ENCODE measurements at places on chromosomes 4 and X. TPM values are rescaled to one million over a fixed set of nuclear protein-coding genes. Genes with fewer than 3 reads are reported as not detected.
A peak's percentile ranks its signal among the peaks of the same experiment; 100 is the strongest.

- ATAC-seq, result no peak
Measured at GRCh38 chrX:118350706-118351105, 4.8 kb downstream of the WDR44 start.

- peak; percentile 53 for ATAC-seq
Measured at GRCh38 chr4:140281828-140282552, 91.5 kb upstream of the SCOC start.

DNA sequence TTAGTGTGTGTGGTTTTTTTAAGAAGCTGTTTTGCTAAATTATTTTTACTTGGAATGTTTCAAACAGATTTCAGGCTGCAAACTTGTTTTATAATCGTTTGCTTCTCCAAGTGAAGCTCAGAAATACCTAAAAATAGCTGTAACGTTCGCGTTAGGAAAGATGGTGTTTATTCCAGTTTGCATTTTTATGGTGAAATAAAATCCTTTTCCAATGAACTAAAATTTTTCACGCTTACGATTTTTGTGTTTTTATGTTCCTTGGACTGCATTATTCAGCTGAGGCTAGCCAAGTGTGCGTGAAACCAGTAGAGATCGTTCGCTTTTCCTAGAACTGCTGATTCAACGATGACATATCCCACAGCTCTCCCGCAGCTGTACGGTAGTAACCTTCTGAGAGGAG is 10.9 kb downstream of the AKAP17A start:
- no peak for ATAC-seq

- ATAC-seq, result no peak
Measured at GRCh38 chr4:1177274-1178141, 5.1 kb upstream of the SPON2 start.

GRCh38 chrX:101749436-101749835 is 89.8 kb upstream of the ARMCX2 start:
- no peak for ATAC-seq

DNA sequence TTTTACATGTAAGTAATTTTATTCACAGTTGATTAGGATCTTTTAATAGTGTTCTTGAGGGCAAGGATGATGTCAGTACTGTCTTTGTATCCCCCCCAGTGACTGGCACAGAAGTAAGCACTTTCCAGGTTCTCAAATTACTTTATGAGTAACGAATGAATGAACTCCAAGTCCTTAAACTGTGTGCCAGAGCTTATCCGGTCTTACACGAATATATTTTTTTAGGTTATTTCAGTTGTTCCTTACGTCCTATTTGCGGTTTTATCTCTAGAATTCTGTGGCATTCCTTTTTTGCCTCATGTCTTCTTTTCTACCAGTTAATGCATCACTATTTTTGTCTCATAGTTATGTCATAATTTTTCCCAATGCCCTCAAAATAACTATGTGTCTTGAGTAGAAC is 106.9 kb upstream of the MID1IP1 start:
- ATAC-seq, result no peak

GRCh38 chrX:24264383-24264782 is 49.5 kb downstream of the SUPT20HL2 start:
- no peak for ATAC-seq

GRCh38 chr4:133493776-133494175 is 344.7 kb downstream of the PCDH10 start:
- no peak for ATAC-seq

The PFKFB1 gene
- total RNA-seq, result 0.52 TPM

GRCh38 chr4:4735870-4736269 is 123.6 kb upstream of the MSX1 start:
- ATAC-seq, result peak; percentile 72

DNA sequence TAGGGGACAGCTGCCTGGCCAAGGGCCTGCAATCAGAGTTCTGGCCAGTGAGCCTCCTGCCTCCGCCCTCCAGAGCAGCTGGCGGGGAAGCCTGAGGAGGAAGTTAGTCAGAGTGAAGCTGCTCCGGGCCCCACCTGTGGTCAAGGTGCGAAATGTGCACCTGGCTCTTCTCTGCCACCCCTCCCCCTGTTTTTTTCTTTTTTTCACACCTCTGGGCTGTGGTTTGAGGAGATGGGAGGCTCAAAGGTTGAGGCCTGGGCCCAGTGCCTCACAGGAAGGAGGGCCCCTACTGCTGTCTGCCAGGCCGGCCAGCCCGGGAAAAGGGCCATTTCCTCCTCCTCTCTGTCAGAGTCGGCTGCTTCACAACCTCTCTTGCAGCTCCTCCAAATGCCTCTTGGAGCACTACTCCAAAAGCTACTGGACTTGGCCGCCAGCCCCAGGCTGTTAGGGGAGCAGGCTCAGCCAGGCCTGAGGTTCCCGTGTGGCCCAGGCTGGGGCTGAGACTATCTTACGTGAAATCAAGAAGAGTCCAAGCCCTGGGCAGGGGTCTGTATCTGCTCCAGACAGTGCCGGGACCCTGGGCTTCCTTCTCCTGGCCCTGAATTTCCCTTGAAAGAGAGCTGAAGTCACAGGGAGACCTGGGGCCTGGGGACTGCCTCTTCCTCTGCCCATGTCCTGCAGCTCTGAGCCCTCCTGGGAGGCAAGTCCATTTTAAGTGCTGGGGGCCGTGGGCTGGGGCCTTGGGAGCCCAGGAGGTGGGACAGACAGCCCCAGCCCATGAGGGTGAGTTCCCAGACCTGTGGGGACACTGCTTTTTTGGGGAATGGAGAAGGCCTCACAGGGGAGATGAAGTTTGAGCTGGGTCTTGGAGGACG is 4.5 kb upstream of the CXCR3 start:
- no peak for ATAC-seq

GRCh38 chr4:15996773-15997172 is 33.8 kb upstream of the FGFBP2 start:
- ATAC-seq, result no peak

- ATAC-seq, result no peak
Measured at GRCh38 chr4:47071901-47072341, 40.6 kb downstream of the GABRB1 start.

DNA sequence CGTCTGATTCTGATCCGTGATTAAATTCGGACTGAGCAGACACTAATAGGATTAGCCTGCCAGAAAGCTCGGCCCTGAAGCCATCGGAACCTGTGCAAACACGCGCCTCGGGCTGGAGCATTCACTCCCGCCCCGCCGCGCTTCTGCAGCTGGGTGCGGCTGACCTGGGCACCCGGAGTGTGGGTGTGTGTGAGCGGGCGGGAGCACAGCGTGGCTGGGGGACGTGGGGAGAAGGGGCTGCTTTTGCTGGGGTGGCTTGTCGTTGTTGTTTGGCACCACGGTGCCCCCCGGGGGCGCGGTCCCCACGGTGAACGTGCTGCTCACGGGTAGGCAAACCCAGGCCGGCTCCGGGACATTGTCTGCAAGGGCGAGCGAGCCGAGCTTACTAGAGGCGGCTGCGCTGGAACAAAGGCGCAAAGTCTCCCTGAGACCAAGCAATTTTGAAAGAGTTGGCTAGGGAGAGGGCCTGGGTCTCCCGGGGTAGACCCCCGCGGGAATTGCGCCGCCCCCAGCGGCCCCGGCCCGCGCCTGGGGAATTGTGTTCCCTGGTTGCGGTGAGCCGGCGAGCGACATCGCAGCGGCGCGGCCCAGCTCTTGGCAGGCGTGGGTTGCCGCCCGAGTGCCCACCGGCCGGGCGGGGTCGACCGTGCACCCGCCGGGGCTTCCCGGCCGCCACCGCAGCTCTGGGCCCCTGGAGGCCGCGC is 1.4 kb downstream of the MAMLD1 start:
- ATAC-seq, result peak; percentile 11

The PHEX gene
- 0.23 TPM for total RNA-seq

- no peak for ATAC-seq
Measured at GRCh38 chr4:125725957-125726525, 411.3 kb downstream of the FAT4 start.

DNA sequence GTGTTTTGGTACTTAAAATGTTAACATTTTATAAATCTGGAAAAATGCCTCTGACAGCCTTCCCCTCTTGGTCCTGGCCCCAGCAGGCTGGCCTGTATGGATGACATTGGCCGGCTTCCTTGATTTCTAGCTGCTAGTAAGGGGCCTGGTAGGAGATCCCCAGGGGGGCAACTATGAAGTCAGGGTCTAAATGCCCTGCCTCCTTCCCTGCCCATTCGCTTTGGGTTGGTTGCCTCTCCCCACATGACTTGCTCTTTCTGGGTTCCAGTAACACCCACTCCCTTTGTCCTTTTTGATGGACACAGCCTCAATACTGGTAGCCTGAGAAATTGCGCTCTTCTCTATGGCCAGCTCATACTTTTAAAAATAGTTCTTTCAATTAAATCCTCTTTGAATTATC is 78.0 kb upstream of the MAD2L1 start:
- ATAC-seq, result no peak

- no peak for ATAC-seq
Measured at GRCh38 chrX:10512741-10513140, 107.6 kb downstream of the MID1 start.

GRCh38 chr4:152556283-152556682 is 20.4 kb upstream of the FBXW7 start:
- ATAC-seq, result no peak

The RAB9B gene
- total RNA-seq, result 5.4 TPM

The LRRC66 gene
- total RNA-seq, result 1.1 TPM

DNA sequence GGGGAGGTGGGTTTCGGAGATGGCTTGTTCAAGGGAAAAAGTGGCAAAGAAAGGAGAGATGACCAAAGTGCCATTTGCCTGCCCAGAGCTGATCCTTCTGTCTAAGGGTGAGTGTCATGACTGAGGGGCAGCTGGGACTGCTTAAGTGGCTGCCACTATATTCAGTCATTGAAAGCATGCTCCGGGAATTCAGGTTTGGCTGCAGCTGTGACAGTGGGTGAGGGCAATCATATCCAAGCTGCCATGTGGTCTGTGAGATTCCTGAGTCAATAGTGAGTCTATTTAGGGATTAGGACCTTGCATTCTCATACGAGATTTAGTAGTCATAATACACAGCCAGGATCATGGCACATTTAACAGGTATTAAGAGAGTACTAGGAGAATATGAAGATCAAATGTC is 138.8 kb upstream of the BANK1 start:
- peak; percentile 12 for ATAC-seq

The AGTR2 gene
- not detected for total RNA-seq

- no peak for ATAC-seq
Measured at GRCh38 chr4:54898056-54898562, 227.3 kb downstream of the KDR start.

The ZGRF1 gene
- total RNA-seq, result 4.8 TPM

DNA sequence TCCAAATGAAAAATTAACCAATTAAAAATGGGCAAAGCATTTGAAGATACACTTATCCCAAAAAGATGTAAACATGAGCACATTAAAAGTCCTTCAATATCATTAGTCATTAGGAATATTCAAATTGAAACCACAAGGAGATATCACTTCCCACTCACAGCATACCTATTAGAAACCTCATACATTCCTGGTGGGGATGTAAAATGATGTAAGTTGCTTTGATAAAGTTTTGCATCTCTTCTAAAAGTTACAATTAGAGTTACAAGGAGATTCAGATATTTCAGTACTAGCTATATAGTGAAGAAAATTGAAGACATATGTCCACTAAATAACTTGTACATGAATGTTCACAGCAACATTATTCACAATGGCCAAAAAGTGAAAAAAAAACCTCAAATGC is 1109.3 kb upstream of the LCORL start:
- no peak for ATAC-seq

- no peak for ATAC-seq
Measured at GRCh38 chr4:168880811-168881595, 129.1 kb downstream of the CBR4 start.

- ATAC-seq, result no peak
Measured at GRCh38 chrX:152313529-152314302, 137.4 kb downstream of the GABRA3 start.

The ZAR1 gene
- total RNA-seq, result not detected

DNA sequence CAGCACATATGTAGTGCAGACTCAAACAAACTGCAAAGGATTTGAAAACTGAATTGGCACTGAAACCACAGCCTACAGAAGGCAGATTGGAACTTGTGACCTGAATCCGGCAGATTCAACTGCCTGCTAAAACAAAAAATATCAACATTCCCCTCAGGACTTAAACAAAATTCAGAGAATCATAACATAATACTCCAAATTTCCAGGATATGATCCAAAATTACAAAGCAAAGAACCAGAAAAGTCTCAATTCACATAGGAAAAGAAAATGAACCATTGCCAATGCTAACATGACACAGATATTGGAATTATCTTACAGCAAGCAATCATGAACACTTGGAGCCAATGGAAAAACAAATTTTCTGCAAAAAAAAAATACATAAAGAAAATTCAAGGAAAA is 250.4 kb downstream of the PRDM5 start:
- no peak for ATAC-seq

DNA sequence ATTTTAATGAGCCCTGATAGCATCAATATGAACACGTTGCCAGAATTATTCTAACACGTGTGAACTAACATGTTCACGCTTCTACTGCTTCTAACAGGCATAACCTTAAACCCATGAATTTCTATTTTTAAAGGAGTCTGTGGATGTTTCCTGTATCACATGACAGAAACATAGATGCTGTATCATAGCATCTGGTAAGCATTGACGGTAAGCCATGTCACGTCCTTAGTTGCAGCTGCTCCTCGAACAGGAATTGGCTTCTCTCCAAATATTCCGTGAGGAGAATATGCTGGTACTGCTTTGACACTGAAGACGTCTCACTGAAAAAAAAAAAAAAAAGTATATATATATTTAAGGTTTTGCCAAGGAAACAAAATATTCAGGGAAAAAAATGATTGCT is 105.1 kb upstream of the MXRA5 start:
- ATAC-seq, result no peak

DNA sequence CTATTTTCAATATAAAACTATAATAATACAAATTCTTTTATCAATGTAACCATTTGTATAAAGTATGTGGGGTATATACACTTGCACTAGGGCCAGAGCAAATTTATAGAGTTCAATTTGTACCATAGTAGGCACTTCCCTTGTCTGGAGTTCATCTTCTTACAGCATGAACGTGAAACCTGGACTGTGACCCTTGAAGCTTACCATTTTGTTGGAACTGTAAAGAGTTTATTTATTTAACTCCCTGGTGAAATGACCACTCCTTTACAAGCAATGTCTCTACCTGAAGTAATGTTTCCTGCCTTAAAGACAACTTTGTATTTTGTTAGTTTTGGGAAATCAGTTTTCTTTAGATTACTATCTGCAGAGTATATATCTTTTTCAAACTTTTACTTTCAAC is 188.2 kb downstream of the ARAP2 start:
- ATAC-seq, result no peak

DNA sequence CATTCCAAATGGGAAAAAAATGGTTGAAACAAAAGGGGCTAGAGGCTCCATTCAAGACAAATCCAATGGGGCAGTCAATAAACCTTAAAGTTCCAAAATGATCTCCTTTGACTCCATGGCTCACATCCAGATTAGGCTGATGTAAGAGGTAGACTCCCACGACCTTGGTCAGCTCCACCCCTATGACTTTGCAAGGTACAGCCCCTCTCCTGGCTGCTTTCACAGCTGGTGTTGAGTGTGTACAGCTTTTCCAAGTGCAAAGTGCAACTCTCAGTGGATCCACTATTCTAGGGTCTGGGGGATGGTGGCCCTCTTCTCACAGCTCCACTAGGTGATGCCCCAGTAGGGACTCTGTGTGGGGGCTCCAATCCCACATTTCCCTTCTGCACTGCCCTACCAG is 21.5 kb downstream of the SULT1B1 start:
- no peak for ATAC-seq
